ENCODE measurements at places on chromosomes 13 and 19.

DNA sequence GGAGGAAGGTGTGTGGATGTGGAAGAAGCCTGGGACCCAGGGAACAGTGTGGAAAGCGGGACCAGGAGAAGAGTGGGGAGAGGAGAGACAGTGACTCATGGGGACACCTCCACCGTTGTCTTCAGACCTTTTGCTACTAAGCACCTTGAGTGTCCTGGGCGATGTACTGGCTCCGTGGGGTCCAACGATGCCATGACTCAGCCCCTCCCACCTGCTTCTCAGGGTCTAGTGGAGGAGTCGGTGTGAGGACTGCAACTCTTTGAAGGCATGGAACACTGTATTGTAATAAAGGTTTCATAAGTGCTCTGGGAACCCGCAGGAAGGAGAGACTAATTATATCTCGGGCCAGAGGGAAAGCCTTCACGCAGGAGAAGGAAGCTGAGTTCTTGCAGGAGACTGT lies 166.9 kb upstream of the KL start:
- DNase-seq: no peak

DNA sequence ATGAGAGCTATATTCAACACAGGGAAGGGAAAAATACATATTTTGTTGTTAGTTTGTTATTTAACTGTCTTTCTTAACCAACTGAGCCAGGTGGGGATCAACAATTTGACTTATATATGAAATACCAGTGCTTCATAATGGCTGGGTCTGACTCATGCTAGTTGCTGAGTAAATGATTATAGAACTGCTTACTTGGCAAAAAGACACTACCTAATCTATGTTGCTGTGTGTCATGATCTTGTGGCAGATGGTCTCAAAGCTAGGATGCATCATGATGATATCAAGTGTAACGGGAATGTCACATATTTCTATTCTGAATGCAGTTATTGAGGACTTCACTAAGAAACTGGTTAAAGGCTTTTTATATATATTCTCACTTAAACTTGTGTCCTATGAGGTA lies 727.4 kb upstream of the SLITRK1 start:
- DNase-seq: no peak

DNA sequence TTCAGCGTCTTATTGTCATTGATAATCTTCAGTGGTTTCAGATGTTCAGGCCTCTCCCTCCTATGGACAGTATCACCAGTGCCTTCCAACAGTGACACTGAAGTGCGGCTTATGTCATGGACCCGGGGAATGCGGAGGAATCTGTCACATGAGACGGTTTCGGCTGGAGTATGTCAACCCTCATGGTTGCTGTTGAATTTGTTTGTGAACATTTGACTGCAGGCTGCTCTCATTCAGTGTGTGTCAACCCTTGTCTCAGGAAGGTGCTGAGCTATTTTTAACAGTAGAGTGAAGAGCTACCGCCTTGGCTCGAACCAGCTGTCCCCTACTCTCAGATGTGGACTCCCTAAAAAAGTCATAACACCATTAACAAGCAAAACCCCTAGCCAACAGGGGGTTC lies 138.8 kb upstream of the RNF113B start:
- no peak for DNase-seq

DNA sequence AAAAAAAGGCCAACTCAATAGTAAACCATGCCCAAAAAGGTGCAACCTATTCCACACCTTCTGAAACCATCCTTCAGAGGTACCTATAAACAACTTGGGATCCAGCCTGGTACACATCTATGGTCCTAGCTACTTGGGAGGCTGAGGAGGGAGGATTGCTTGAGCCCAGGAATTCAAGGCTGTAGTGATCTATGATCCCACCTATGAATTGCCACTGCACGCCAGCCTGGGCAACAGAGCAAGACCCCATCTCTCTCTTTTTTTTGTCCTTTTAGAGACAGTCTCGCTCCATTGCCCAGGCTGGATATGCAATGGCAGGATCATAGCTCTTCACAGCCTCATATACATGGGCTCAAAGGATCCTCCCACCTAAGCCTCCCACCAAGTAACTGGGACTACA lies 26.0 kb downstream of the ZSWIM4 start:
- DNase-seq: no peak

DNA sequence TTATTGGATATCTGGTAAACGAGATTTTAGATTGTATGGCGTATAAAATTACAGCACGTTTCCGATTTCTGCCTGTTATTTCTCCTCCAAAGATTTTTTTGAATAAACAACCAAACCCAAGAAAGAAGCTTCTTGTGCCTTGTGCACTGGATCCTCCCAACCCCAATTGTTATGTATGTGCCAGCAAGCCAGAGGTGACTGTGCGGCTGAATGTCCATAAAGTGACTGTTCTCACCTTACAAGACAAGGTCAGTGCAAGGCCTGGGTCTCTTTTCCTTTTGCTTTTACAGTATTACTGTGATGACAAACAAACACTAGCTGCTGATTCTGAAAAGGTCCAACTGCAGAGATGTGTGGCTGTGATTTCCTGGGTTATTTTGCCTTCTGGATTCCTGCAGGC lies 22.9 kb upstream of the WTIP start:
- no peak for DNase-seq

Data from foreskin melanocyte (primary cell).